ENCODE measurements at places on chromosomes 1 and 21. TPM values are rescaled to one million over a fixed set of nuclear protein-coding genes. Genes with fewer than 3 reads are reported as not detected.

- no peak for DNase-seq
Measured at GRCh38 chr1:192161976-192162375, 3.7 kb downstream of the RGS18 start.

S100B gene
- 2.8 TPM for polyA plus RNA-seq

- DNase-seq, result no peak
Measured at GRCh38 chr1:8154621-8155052, 128.5 kb upstream of the ERRFI1 start.

GRCh38 chr1:215262106-215262505 lies 179.6 kb downstream of the KCNK2 start:
- no peak for DNase-seq

- no peak for DNase-seq
Measured at GRCh38 chr1:13826591-13826990, 126.6 kb downstream of the PRDM2 start.

- DNase-seq, result no peak
Measured at GRCh38 chr1:217010253-217010652, 287.0 kb upstream of the ESRRG start.

WDR77 gene
- polyA plus RNA-seq, result 25.6 TPM

DLGAP3 gene
- polyA plus RNA-seq, result 0.10 TPM

OR2T33 gene
- polyA plus RNA-seq, result not detected

DNA sequence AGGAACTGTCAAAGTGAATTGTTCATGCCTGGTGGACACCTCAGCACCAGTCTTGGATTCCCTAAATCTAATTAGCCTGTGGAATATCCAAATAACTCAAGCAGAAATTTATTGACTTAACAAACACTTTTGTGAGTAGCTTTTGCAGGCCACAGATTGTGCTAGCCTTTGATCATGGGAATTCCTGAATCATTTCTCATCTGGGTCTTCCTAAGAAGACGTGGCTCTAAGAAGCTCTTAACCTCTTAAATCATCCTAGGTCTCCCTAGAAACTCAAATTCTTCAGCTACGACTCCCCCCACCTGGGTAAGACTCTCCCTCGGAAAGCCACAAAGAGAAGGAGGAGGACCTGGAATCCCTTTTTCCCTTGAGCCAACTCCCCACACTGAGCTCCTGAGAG lies 53.8 kb upstream of the PSEN2 start:
- no peak for DNase-seq

DNA sequence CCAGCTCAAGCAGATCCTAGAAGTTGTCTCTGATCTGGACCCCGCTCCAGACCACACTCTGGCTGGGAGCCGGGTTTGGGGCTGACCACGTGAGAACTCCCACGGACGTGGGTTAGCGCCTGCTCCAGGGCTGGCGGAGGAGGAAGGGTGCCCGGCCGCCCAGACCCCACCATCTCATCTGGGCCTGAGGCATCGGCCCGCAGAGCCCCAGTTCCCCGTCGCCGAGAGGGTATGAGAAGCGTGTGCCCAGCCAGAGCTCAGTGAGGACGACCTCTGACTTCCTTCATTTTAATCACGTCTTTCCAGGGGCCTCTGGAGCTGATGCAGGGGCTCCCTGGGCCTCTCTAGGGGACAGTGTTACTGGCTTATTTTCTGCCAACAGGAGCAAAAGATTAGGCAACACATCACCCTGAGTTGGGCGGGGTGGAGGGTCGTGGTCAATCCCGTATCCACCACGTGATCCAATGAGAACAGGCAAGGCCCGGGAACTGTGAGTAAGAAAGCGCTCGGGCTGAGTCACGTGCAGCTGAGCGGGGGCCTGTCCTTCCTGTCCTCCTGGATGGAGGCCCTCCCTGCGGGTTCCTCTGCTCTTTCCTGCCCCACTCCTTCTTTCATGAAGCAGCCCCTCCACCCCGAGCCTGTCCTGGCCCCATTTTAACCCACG lies 81.1 kb downstream of the SIK1 start:
- no peak for DNase-seq

- DNase-seq, result no peak
Measured at GRCh38 chr1:58966103-58966916, 182.5 kb upstream of the JUN start.

DNA sequence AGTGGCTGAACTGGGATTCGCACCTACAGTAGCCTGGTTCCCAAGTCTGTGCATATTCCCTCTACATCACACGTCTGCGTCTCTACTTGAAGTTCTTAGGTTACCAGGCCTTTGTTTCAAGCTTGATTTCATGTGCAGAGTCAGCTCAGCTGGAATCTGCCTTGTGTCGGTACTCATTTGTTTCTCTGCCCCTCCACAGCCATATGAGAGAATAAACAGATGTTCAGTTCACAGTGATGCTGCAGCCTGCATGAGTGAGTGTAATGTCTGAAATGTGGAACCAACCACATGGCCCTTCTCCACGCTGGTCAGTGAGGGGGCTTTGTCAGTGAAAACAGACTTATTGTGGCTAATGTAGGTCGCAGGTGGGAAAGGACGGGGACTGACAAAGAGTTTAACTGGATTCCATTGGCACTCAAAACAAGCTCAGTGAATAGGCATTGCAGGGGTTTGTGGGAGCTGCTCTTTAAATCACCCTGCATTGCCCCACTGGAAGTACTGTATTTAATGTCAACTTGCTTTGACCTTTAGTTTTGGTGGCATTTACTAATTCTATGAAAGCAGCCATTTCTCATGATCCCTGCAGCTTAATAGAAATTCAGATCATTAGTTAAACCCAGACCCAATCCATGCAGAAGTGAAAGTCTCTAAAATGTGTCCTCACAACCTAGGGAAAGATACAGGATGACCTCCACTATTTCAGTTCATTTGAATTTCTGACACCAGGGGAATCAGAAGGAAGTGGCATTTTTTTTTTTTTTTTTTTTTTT lies 136.4 kb upstream of the FAM78B start:
- no peak for DNase-seq

DNA sequence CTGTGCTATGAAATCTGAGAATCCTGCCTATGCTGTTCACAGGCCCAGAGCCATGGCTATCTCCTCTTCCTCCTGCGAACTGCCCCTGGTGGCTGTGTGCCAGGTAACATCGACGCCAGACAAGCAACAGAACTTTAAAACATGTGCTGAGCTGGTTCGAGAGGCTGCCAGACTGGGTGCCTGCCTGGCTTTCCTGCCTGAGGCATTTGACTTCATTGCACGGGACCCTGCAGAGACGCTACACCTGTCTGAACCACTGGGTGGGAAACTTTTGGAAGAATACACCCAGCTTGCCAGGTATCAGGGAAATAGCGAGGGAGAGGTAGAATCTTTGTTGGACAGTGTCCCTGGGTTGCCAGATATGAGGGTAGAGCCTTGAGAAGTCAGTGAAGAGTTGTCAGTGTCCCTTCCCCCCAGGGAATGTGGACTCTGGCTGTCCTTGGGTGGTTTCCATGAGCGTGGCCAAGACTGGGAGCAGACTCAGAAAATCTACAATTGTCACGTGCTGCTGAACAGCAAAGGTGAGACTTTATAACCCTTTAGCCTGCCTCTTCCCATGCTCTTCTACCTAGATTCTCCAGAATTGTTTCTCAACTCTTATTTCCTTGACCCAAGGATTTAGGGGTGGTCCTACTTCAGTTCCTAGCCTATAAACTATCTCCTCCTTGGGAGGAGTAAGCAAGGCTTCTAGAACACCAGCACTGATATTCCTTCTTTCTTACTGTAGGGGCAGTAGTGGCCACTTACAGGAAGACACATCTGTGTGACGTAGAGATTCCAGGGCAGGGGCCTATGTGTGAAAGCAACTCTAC lies 1.4 kb downstream of the NIT1 start:
- DNase-seq, result peak; percentile 69

All from heart left ventricle (tissue), 16 donors.